ENCODE measurements at places on chromosomes 13 and 19.

- DNase-seq: no peak
Measured at GRCh38 chr13:43766725-43767124, 20.0 kb downstream of the ENOX1 start.

DNA sequence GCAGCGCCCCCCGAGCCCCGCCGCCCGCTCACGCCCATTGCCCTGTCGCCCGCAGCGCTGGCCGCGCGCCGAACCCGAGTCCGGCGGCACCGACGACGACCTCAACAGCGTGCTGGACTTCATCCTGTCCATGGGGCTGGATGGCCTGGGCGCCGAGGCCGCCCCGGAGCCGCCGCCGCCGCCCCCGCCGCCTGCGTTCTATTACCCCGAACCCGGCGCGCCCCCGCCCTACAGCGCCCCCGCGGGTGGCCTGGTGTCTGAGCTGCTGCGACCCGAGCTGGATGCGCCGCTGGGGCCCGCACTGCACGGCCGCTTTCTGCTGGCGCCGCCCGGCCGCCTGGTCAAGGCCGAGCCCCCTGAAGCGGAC lies 518 bp downstream of the KLF2 start:
- no peak for DNase-seq

DNA sequence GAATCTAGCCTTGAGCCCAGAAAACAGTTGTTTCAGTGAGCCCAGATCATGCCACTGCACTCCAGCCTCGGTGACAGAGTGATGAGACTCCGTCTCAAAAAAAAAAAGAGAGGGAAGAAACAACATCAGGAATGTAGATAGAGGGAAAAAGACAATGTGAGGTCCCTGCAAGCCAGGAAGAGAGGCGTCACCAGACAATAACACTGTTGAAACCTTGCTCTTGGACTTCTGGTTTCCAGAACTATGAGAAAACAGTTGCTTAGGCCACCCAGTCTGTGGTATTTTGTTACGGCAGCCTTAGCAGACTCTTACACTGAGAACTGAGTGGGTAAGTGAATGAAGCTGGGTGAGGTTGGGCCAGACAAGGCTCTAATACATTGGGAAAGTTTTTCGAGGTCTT lies 64.1 kb downstream of the TNFSF11 start:
- no peak for DNase-seq

GRCh38 chr13:97548138-97548537 lies 114.2 kb downstream of the RAP2A start:
- DNase-seq: no peak

- DNase-seq: no peak
Measured at GRCh38 chr19:49869009-49869483, 1.7 kb upstream of the PNKP start.

- no peak for DNase-seq
Measured at GRCh38 chr19:48444936-48445200, 915 bp upstream of the GRWD1 start.

GRCh38 chr19:40567040-40567749 lies 9.5 kb upstream of the SHKBP1 start:
- no peak for DNase-seq
